ENCODE measurements at places on chromosomes 16 and 17. TPM values are rescaled to one million over a fixed set of nuclear protein-coding genes. Genes with fewer than 3 reads are reported as not detected.

- DNase-seq = peak; percentile 89
Observed at GRCh38 chr17:57988301-57989250, 522 bp upstream of the VEZF1 start.

- no peak for DNase-seq
Observed at GRCh38 chr17:63096426-63096825, 130.4 kb downstream of the TANC2 start.

The MAF gene
- total RNA-seq = 19.6 TPM

DNA sequence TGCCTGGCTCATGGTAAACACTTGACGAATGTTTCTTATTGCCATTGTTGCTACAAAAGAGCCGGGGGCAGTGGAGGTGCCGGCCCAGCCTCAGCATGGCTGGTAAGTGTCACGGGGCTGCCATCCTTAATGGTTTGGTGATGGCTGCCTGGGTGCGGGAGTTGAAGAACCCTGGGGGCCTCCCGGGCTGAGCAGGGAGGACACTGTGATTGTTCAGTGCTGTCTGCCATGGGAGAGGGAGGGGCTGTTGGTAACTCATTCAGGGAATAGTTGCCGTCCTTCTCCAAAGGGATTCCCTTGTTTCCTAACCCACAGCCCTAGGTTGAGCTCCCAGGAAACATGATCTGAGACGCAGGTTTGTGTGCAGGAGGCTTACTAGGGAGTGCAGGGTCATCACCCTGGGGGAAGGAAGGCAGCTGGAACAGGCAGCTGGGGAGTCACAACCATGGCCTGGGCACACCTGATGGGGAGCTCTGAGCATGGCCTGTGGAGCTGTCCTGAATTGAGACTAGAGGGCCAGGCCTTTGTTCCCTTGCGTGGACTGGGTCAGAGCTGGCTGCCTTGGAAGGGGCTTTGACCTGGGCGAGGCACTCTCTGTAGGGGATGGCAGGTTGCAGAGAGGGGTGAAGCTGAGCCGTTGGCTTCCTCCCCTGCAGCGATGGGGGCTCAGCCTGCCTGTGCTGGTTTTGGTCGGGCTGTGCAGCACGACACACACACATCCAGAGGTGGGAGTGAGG is 85.7 kb downstream of the PLCG2 start:
- no peak for DNase-seq

The LPO gene
- total RNA-seq = not detected

DNA sequence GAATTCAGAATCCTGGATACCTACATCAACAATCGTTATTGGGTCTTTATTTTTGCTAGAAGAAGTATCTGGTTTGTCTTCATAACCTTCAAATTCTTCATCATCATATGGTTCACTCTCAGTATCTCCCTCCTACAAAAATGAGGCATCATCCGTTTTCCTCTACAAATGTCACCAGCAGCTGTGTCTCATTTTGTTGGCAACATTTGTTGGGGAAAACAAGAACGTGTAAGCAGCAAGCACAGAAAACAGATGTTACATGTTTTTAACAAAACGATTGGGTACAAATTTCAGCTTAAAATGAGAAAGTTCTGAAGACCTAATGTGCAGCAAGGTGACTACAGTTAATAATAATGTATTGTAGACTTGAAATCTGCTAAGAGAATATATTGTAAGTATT is 8.7 kb downstream of the CCDC47 start:
- no peak for DNase-seq

GRCh38 chr16:75000481-75001081 is 1.8 kb downstream of the ZNRF1 start:
- DNase-seq = no peak

GRCh38 chr17:8935191-8935590 is 30.3 kb downstream of the PIK3R5 start:
- DNase-seq = no peak

- no peak for DNase-seq
Observed at GRCh38 chr16:1343428-1344242, 8.0 kb downstream of the TSR3 start.

DNA sequence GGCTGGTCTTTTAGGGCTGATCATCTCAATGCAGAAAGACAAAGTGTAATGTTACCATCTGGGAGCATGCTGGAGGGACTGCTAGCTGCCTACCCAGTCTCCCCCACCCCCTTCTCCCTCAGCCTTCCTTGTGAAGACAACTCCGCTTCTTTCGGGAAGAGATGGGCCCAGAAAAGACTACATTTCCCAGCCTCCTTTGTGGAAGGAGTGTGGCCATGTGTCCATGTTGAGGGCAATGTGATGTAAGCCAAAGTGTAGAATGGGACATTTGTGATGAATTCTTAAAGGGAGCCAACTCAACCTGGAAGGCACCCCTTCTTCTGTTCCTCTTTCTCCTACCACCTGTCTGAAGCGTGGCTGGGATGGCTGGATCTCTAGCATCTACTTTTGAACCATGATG is 16.3 kb downstream of the ABCC12 start:
- no peak for DNase-seq

The MYH11 gene
- total RNA-seq = 17.9 TPM

The NPIPB9 gene
- total RNA-seq = not detected

The TEKT1 gene
- not detected for total RNA-seq

- DNase-seq = no peak
Observed at GRCh38 chr17:62696256-62696655, 68.8 kb downstream of the MRC2 start.

GRCh38 chr17:41026715-41027471 is at the start of gene KRTAP1-5:
KRTAP1-5 (minus strand) TSS chr17:41027208; CDS start chr17:41027155, 53 bp downstream.
- DNase-seq = no peak

- no peak for DNase-seq
Observed at GRCh38 chr17:30155389-30155788, 38.8 kb downstream of the NSRP1 start.

DNA sequence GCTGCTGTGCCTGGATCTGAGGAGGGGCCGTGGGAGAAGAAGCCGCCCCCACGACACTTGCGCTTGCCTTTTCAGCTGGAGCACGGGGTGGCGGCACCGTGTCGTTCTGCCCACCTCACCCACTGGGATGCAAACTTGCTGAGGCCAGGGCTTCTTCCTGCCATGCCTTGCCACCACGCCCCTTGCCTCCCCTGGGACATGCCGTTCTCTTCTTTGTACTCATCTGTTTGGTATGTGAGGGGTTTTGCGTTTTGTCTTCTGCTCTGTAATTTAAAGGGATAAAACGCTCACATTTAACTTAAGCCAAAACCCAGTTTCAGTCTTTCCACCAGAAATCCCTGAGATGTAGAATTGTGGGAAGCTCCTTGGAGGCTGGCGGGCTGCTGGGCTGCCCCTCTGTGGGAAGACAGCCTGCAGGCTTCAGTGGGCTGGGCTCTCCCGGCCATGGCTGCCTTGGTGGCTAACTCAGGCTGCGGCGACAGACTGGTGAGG is 180.2 kb downstream of the RPTOR start:
- DNase-seq = no peak

Data from Right ventricle myocardium inferior (tissue), 1 donor.